ENCODE measurements at places on chromosomes 3 and 15.

DNA sequence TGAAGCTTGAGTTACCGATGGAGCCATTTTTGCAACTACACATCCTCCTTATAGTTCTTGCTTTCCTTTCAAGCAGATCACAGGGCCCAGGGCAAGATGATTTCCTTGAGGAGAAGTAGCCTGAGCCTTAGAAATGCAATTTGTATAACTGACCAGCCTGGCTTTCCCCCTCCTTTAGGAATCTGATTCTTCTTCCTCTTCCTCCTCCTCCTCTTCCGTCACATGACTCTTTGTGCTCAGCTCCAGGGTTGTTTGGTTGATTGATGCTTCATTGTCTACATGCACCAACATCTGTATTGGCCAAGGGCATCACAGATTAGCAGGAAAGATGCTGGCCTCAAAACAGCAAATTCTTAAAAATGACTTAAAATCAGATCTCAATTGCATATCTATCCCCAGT, 3.3 kb downstream of the SNAPC5 start:
- DNase-seq, result no peak

DNA sequence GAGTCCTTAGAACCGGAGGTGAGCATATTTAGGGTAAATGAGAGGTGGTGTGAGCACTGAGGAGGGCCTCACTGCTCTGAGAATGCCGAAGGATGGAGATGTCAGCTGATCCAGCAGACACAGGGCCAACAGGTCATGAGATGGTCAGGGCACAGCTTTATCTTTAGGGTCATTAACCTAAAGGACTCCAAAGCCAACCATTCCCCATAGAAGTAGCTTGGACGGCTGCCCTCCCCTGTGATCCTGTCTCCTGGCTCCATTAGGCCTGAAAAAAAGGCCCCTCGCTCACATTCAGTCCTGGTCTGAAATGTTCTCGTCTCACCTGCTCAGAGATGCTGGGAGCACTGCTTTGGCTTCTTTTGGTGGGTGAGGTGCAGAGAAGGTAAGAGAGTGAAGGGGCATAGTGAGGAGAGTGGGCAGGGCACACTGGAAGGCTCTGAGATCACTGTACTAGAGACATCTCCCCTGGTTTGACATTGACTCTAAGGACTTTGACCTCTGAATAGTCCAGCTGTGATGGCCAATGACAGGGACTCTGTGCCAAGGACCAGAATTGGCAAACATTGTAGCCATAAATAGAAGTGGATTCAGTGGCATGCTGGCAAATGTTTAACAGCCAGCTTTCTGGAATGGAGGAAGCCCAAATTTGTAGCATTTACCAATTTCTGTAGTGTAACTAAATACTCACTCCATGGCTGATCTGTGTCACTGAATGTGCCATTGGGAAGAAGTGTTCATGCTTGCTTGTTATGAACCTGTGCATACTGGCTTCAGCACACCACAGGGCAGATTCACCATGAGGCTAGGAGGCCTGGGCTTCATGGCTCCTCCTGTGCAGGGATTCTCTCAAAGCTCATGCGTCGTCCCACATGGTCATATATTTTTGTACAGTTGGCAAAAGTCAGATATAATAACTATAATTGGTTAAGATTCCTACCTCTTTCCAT, 76.2 kb upstream of the MRPS22 start:
- DNase-seq, result no peak

DNA sequence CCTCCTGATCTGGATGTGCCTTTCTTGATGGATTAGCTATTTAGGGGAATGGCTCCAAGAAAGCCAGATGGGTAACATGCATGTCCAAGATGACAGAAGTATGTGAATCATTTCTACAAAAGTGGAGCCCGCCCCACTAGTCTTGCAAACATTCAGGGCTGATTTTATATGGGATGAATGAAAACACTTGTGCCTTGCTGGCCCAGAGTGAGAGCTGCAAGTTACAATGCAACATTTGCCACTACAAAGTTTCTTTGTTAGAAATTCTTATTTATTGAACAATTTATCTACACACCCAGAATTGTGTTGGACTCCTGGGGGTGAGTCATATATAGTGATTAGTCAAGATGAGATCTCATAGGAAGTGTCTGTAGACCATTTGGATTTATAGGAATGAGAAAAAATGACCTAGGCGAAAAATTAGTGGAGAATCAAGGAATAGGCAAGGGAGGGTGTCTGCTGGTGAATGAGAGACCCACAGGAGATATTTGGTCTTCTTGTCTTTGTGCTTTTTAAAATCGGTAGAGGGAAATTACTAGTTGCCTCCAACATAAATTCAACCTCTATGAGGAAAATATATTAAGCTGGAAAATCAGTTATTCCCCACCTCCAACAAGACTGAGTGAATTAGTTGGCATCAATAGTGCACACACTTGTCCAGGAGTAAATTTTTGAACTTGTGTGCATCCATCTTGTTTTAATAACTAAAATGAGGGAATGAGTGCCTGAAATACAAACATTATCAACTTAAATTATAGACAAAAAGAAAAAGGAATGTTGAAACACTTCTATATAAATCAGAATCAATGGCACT, 53.5 kb upstream of the DCBLD2 start:
- DNase-seq, result no peak

- DNase-seq, result no peak
Measured at GRCh38 chr3:112128843-112129727, 4.0 kb downstream of the GCSAM start.

GRCh38 chr3:122515870-122516269, 1.1 kb upstream of the KPNA1 start:
- DNase-seq, result no peak

DNA sequence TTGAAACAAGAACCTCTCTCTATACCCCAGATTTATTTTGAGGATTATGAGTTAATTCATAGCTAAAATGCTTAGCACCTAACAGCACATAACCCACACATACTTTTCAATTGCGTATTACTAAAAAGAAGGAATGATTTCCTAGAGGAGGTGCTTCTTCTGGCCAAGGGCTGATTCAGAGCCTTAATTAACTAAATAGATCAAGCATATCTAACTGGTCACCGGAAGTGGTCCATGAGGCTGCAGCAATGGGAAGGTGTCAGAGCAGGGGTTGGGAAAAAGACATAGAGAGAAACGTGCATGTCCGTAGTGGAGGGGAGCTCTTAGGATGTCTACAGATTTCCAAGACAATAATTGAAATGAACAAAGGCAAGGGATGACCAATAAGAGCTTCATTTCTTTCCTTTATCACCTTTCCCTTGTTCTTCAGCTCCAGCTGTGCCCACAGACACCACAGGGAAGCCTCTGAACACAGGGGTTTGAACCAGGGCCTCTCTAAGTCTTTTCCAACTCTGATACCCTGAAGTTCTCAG, 467 bp downstream of the HGD start:
- no peak for DNase-seq

- DNase-seq, result no peak
Measured at GRCh38 chr3:126126811-126127431, 43.0 kb upstream of the SLC41A3 start.

DNA sequence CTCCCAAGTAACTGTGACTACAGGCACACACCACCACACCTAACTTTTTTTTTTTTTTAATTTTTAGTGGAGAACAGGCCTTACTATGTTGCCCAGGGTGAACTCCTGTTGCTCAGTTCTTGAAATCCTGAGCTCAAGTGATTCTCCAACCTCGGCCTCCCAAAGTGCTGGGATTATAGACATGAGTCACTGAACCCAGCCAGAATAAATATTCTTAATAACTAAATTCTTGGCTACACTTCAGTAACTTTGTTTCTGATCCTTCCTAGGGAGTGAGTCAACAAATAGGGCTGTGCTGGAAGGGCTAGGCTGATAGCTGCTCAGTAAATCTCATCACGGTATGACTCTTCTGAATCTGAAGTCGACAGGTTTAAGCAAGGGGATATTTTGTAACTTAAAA, 56.6 kb downstream of the P3H2 start:
- no peak for DNase-seq

- no peak for DNase-seq
Measured at GRCh38 chr15:87591042-87591441, 665.5 kb downstream of the NTRK3 start.

DNA sequence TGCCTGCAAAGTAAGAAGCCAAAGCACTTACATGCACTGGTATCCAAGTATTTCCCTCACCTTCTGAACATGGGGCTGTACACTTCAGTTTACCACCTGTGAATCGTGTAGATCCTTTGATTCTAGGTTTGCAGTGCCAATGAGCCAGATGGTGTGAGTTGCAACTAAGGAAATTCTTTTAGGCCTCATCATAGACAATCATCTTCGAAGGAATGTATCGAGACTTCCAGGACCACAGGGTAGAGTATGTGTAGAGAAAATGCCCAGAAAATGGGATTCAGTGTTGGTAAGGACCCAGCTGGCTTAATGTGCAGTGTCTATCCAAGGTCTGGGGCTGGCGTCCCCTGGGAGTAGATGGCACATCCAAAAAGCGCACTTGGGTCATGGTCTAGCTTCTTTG, 323.2 kb upstream of the TPM1 start:
- DNase-seq, result no peak

- no peak for DNase-seq
Measured at GRCh38 chr3:135860761-135861160, 104.8 kb upstream of the PPP2R3A start.

- DNase-seq, result no peak
Measured at GRCh38 chr3:186461141-186461540, 83.0 kb downstream of the CRYGS start.

DNA sequence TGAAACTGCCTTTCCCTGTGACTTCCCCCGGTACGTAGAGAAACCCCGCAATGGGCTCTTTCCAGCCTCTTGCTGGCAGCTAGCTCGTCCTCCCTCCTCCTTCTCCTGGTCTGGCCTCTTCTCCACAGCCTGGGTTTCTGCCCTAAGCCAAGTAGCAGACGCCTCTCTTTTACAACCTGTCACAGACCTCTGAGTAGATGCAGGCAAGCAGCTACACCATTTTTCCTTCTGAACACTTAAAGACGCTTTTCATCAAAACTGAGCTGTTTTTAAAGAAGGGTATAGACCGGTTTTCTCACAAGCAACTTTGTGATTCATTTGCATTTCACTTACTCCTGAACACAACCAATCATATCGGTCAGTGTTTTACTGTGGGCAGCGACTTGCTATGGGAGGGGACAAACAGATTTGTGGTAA, 32.0 kb downstream of the ADAMTSL3 start:
- no peak for DNase-seq

DNA sequence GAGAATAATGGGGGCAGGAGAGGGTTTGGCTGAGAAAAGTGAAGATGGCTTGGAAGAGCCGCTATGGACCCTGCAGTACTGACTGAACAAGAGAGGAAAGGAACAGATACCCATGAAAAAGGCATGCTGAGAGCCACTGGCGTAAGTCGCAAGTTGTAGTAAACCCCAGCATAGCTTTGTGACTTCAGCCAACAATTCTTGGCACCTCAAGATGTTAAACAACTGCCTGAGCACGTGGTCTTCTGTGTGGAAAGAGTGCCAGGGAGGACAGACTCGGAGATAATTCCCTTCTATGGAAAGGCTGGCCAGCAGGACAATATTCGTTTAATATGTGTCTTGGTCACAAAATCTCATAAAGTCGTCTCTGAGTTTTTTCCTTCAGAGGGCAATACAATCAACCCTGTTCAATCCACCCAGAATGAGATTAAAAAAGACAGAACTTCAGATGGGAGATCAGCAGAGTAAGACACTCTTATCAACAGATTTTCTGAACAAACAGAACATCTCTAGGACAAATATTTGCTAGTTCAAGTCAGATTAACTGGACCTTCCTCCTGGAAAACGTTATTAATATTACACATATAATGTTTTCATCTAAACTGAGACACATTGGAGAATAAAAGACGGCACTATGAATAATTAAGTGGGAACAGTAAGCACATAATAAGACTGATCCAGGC, 49.2 kb downstream of the NEK10 start:
- DNase-seq, result no peak

GRCh38 chr3:18544146-18544545, 119.0 kb upstream of the SATB1 start:
- DNase-seq, result no peak

DNA sequence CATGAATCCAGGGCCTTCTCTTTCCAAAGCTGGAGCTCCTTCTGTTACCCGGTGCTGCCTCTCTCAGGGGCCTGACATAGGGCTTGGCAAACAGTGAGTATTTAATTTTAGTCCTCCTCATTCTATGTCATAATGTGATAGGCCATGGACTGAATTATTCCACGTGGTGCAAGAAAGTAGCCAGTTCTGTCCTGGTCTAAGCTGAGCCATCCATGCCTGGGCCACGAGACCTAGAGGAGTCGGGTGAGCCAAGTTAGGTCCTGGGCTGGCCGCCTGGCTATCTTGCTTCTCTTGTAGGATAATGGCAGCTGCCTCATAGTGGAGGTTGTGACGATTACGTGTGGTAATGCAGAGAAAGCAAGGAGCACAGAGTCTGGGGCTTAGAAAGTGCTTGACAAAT, 170.6 kb downstream of the FAM43A start:
- DNase-seq, result no peak

DNA sequence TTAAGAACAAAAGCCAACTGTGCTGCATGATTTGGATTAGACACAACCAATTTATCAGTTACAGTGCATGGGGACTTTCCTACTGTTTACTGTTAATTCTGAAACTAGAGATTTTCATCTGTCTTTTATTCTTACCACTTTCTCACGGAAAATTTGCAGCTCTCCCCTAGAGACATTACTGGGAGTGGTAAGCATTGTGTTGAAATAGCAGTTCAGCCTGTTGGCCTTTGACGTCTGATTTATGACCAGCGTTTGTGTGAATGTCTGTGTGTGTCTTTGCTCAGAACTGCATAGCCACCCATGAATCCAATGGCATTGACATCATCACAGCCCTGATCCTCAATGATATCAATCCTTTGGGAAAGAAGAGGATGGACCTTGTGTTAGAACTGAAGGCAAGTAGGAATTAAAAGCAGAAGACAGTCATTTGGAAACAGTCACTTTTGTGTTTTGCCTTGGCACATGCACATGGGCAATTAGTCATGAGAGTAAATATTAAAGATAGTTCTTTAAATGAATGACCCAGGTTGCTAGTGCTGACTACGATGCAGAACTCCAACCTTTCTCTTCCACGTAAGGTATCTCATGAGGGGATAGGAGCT, 202.2 kb upstream of the BHLHE40 start:
- DNase-seq, result no peak

DNA sequence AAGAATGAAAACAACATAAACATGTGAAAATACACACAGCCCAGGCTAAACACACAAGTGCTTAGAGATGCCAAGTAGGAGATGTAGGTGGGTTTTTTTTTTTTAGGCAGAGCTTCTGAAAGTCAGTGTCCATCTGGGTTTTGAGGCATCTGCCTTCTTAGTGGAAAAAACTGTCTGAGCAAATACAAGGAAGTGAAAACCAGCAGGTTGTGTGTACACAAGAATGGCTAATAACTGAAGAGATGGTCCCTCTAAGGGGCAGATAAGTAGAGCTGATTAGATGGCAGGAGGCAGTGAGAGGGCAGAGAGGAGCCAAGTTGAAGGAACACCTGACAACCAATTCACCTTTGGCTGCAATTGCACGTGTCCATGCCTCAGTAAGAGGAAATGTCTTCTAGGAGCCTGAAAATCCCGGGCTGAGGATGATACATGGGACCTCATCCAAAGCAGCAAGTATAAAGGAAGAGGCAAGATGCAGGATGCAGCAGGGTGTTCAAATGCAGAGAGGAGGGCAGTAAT, 34.9 kb downstream of the CYP19A1 start:
- no peak for DNase-seq
